ENCODE measurements at places on chromosomes 5 and 9.

GRCh38 chr5:149027636-149028035 lies 35.2 kb downstream of the SH3TC2 start:
- DNase-seq, result no peak

DNA sequence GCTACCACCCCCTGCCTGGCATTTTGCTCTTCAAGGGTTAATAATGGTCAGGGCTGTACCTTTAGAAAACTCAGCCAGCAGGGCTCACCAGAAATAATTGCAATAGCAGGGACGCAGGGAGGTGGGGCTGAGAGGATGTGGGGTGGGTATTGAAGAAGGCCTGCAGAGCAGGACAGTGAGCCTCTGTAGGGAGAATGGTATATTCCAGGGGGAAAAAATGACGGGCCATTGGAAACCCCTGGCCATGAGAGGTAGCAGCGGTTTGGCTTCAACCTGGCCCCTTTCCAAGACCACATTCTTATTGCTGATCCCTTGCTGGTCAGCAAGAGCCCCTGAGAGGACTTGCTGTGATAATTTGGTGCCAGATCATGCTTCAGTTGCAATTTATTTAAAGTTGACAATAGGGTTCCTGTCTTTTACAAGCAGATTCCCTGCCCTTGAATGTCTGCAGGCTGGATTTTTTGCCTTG lies 36.7 kb upstream of the CTNNA1 start:
- DNase-seq, result peak; percentile 38

GRCh38 chr9:121123816-121124535 lies 49.2 kb downstream of the CNTRL start:
- DNase-seq, result no peak

GRCh38 chr5:11385251-11385900 lies 518.9 kb downstream of the CTNND2 start:
- peak; percentile 34 for DNase-seq

- DNase-seq, result no peak
Observed at GRCh38 chr9:4301971-4302427, 2.1 kb upstream of the GLIS3 start.

GRCh38 chr5:171644536-171644935 lies 141.1 kb upstream of the SMIM23 start:
- DNase-seq, result no peak

DNA sequence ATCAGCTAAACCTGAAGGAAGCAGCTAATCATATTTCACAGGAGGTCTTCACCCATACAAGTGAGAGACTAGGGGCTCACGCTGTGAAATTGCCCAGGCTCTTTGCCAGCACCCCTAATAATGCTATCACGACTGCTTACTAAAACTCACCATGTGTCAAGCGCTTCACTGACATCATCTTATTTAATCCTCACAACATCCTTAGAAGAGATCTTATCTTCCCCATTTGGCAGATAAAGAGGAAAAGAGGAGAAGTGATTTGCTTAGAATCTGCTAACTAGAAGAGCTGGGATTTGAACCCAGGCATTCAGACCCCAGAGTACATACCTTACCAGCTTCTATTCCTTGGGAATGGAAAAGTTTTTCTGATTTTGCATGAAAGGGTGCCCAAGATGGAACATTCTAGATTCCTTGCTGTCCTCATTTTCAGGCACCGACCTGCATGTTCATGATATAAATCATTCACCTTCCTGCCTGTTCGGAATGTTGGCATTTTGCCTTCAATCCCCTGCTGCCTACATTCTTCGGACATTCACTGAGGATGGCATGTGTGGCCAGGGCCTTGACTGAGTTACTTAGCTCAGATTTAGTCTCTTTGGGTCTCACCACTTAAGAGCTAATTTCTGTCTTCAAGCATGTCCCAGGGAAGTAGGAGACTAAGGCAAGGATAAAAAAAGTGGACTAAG lies 88.1 kb downstream of the SH3TC2 start:
- no peak for DNase-seq

- DNase-seq, result no peak
Observed at GRCh38 chr9:7341571-7341970, 458.0 kb downstream of the DMAC1 start.

- no peak for DNase-seq
Observed at GRCh38 chr5:180555168-180555921, 36.0 kb downstream of the SCGB3A1 start.

- DNase-seq, result peak; percentile 51
Observed at GRCh38 chr5:158013939-158014338, 155.0 kb upstream of the CLINT1 start.

- DNase-seq, result no peak
Observed at GRCh38 chr5:132103332-132103951, 29.9 kb downstream of the CSF2 start.

DNA sequence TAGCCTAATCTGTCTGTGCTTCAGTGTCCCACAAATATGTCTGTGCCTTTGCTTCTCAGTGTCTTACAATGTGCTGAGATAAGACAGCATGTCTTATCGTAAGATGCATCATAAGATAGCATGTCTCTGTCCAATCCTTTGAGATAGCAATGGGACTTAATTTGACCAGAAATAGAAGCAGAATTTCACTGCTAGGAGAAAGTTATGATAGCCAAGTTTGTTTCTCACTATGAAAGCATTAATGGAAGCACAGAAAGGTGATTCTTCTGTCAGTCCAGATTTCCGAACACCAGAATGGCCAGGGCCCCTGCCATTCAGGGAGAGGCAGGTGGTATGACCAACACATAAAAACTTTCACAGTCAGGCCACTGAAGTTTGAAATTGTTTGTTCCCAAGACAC lies 111.4 kb downstream of the TRIM32 start:
- no peak for DNase-seq

- no peak for DNase-seq
Observed at GRCh38 chr9:133552236-133552635, 17.7 kb downstream of the ADAMTSL2 start.

GRCh38 chr9:137319011-137319738 lies 17.1 kb upstream of the NRARP start:
- peak; percentile 62 for DNase-seq

- DNase-seq, result no peak
Observed at GRCh38 chr5:79577693-79578092, 34.5 kb upstream of the TENT2 start.

DNA sequence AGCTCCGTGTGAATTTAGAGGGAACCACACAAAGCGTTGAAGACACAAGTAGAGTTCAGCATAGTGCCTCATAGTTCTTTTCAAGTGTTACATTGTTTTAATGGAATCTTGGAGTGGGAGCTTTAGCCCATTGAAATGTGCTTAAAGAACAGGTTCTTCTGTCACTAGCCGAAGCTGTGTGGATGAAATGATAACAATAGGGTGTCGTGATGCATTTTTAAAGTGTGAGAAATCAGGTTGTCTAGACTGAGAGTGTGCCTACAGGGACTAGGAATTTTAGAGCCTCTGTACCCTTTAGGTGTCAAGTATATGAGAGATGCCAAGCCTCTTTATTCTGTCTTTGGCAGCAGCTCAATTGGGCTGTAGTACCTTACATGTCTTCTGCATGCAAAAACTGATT lies 83.0 kb downstream of the NDUFS4 start:
- peak; percentile 50 for DNase-seq

- DNase-seq, result no peak
Observed at GRCh38 chr5:95641741-95642220, 4.8 kb upstream of the RFESD start.

GRCh38 chr5:173320259-173320658 lies 8.0 kb downstream of the STC2 start:
- no peak for DNase-seq

DNA sequence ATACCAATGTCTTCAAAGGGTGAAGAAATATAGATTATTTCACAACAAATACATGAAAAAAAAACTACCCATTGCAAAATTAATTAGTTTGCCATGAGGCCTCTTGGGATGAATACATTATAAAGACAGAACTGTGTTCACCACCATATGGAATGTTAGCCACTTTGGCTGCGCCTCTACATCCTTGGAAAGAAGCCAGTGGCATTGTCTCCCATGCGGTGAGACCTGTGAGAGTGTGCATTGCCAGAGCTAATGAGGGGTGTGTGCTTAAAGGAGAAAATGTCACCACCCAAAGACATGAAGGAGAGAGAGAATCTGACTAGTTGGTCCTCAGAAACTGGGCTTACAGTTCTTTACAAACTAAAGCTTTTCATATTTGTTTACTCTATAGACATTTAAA lies 110.6 kb downstream of the PLPPR1 start:
- no peak for DNase-seq

GRCh38 chr9:113393281-113393680 lies 7.8 kb downstream of the ALAD start:
- DNase-seq, result no peak

DNA sequence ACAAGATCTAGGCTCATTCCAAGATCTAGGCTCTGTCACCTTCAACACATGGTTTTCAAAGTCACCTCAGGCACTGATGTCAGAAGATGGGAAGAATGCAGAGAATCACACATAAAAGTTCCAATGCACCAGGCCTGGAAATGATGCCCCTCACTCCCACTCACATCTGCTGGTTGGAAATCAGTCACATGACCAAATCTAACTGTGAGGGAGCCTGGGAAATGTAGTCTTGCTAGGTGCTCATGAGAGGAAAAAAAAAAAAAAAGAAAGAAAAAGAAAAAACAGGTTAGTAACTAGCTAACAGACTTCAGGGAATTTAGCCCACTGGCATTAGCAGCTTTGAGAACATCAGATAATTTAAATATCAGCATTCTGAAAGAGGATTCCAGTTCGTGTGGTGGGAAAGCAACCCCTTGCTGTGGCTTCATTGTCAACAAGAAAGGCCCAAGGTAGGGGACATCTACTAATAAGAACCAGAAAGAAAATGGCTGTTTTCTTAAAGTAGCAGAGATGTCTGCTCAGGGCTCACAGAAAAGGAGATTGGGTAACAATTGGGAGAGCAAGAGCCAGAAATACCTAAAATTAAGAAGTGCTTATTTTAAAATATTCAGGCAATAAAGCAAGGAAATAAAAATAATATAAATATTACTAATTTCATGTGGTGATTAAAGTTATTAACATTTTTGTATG lies 614.3 kb downstream of the ACTL7B start:
- DNase-seq, result peak; percentile 69

GRCh38 chr5:107263387-107264018 lies 407.2 kb downstream of the EFNA5 start:
- DNase-seq, result no peak

- peak; percentile 90 for DNase-seq
Observed at GRCh38 chr9:69421908-69422801, 97.1 kb downstream of the ENTREP1 start.

- no peak for DNase-seq
Observed at GRCh38 chr5:146006470-146007190, 70.3 kb downstream of the SH3RF2 start.

DNA sequence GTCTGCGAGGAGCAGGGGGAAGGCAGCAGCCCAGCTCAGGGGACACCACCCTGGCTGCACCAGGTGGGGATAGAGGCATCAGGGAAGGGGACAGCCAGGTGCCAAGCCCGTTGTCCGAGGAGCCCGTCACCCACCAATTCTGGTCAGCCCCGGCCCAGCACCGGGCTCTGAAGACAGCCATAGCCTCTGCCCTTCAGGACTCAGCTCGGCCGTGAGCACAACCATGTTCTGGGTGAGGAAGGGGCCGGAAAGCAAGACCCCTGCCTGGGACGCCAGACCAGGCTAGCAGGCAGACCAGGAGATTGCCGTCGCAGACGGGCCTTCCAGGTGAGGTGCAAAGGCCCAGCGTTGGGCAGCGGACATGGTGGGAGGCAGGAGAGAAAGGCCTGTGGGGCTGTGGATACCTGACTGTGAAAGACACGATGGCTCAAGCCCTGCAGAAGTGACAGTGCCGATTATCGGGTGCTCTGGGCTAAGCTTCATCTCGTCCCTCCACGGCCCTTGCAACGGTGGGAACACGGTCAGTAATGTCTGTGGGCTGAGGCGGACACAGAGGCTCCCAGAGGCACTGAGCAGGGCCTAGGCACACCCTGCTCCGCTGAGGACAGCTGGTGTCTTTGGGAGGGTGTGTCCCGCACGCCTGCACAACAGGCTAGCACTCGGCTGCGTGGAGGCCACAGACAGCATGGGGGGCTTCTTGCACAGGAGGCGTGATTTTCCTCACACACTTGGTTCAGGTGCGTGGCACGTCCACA lies 36.5 kb downstream of the DBH start:
- DNase-seq, result no peak

DNA sequence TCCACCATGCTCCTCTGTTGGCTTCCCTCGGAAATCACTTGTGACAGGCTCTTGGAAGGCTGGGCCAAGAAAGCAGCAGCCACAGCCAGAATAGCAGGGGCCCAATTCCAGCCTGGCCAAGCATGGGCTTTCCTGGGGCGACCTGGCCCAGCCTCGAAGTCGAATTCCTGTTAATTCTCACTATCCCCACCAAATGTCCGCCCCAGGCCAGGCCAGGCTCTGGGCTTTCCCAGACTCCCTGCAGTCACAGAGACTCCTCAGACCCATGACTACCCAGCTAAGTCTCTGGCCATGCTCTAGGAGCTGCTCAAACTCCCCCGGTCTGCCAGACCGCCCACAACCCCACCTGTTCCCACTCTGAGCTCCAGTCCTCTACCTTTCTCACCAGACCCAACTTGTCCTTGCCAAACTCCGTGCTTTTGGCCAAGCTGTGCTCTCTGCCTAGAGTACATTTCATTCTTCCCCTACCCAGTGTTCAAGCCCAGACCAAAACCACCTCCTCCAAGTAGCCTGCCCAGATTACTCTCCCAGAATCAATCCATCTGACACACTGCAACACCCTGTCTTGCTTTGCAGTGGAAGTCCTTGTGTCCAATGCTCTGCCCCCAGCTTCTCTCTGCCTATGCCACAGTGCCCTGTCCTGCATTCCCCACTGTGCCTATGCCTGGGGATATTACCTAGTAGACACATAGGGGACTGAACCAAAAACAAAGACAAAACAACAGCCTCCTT lies 26.2 kb downstream of the SHB start:
- no peak for DNase-seq

DNA sequence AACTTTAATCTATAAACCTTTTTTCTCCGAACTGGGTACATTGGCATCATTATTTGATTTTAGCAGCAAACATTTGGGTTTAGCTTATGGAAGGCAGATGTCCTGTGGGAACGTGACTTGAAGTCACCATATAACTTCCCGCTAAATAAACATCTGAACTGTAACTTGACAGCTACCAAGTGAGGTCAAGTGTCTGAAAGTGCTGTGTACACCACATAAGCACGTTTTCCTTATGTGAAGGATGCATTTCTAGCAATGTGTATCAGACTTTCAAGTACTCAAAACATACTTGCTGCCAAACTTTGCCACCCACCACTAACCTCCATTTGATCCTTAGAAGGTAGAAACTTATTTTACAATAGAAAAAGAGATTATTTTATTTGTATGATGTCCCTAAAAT lies 35.7 kb downstream of the SLC1A3 start:
- DNase-seq, result no peak

GRCh38 chr5:33857037-33857436 lies 34.8 kb downstream of the ADAMTS12 start:
- DNase-seq, result no peak

DNA sequence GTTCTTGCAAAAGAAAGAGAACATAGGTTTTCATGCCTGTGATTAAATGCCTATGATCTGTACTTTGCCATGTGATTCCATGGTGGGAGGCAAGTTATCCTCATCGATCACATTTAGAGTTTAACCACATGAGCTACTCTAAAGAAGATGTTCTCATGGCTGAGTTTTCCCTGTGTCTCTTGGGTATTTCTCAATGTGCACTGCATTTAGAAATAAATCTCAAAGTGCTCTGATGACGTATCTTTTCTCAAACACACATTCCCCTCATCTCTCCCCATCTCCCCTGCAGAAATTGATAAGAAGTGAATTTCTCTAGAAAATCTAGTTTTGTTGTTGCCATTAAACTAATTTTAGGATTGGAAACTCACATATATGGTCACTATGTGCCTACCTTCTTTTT lies 282.2 kb downstream of the SEMA5A start:
- DNase-seq, result no peak

GRCh38 chr9:79006546-79006945 lies 565.2 kb upstream of the TLE4 start:
- DNase-seq, result no peak

- peak; percentile 11 for DNase-seq
Observed at GRCh38 chr5:109223531-109223930, 186.2 kb downstream of the PJA2 start.
